ENCODE measurements at places on chromosomes 5 and 9.

GRCh38 chr9:77432053-77432452 lies 216.1 kb downstream of the GNA14 start:
- no peak for DNase-seq

DNA sequence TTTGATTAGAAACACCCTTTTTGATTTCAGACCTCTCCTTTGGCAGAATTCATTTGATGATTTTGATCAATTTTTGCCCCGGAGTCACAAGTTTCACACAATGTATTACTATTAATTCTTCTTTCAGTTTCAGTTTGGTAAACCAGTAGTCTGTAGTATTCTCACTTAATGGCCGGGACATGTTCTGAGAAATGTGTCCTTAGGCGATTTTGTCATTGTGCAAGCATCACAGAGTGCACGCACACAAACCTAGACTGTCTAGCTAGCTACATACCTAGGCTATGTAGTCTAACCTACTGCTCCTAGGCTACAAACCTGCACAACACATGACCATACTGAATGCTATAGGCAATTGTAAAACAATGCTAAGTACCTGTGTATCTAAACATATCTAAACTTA lies 662.5 kb downstream of the IRX1 start:
- DNase-seq: no peak

GRCh38 chr5:62066761-62067277 lies 239.2 kb upstream of the KIF2A start:
- DNase-seq: no peak

DNA sequence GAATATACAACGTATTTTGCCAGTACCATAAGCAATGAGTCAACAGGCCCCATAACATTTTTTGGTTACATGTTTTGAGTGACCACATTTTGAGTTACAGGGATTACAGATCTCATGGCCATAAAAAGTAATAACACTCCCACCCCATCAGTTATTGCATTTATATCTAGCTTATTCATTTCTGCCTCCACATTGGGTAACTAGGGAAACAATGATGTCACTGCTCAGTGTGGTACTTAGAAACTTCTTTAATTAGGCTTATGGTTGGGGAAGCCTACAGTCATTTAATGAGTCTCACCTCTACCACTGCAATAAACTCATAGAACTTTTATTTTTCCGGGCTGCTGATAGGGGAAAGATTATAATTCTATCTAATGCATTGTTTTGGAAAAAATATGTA lies 39.9 kb upstream of the SMIM15 start:
- DNase-seq: no peak

DNA sequence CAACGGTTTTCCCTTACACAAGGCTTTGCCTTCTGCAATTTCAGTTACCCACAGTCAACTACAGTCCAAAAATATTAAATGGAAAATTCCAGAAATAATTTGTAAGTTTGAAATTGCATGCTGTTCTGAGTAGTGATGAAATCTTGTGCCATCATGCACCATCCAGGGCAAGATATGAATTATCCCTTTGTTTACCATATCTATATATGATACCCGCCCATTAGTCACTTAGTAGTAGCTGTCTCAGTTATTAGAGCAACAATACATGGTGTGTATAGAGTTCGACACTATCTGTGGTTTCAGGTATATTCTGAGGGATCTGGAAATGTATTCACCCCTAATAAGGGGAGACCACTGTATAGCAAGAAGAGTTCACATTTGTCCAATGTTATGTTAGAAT lies 29.4 kb downstream of the ERBIN start:
- no peak for DNase-seq

DNA sequence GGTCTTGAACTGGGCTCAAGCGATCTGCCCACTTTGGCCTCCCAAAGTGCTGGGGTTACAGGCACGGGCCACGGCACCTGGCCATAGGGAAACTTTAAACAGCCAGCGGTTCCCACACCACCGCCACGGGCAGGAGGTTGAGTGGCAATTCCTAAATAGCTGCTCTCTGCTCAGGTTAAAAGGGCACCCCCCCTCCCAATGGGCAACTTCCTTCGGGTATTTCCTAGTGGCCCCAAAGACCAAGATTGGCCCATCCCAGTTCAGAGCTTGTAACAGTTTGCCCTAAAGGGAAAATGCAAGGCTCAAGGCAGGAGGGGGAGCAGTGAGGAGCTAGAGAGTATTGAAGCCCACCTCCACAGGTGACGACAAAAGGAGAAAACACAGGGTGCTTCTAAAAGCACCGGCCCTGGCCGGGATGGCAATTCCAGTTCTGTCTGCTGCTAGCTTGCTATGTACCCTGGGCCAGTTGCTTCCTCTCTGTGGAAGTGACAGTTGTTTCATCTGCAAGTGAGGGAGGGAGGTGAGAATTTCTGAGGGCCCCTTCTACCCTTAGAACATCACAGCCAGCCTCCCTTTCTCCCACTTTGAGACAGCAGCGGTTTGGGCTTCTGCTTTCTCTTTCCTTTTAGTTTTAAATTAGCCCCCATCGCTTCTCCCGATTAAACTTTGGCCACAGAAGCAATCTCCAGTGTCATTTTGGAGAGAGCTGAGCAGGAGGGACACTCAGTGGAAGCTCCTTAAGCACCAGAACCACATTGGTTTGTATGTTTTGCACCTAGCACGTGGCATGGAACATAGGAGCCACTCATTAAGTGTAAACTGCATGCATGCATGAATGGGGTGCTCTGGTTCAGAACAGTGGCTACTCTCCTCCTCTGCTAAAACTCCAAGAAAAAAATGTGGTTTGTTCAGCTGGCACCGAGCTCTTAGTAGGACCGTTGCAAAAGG lies 17.3 kb upstream of the TNIP1 start:
- no peak for DNase-seq
